Stimulated activated CD8-positive, alpha-beta memory T cell treated with anti-CD3 and anti-CD28 coated beads, Interleukin-2, amount 100 ng/mL, for 48 hours (primary cell): ENCODE measurements at places on chromosomes 3 and 15.

- DNase-seq: no peak
Measured at GRCh38 chr3:102466001-102466400, 31.2 kb downstream of the ZPLD1 start.

- DNase-seq: no peak
Measured at GRCh38 chr3:171936191-171936841, 93.2 kb downstream of the TMEM212 start.

DNA sequence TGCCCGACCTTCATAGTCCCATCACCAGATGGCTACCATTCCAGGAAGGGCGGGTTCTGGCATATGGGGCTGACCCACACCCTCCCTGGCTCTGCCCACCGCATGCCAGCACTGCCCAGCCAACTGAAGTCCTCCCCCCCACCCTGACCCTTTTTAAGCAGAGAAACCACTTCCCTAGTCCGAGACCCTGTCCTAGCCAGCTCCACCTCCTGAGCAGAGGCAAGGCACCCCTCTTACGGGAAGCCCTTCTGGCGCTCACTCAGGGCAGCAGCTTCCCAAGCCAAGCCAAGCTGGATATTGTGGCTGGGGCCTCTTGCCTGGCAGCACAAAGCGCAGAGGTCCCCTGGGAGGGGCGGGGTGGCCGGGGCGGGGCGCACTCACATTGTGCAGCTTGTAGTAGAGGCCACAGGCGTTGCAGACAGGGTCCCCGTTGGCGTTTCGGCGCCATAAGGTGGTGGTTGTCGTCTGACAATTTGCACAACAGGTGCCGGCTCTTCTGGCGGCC is 11.5 kb downstream of the GATA2 start:
- DNase-seq: no peak

- no peak for DNase-seq
Measured at GRCh38 chr15:74962219-74962618, 5.6 kb upstream of the RPP25 start.

DNA sequence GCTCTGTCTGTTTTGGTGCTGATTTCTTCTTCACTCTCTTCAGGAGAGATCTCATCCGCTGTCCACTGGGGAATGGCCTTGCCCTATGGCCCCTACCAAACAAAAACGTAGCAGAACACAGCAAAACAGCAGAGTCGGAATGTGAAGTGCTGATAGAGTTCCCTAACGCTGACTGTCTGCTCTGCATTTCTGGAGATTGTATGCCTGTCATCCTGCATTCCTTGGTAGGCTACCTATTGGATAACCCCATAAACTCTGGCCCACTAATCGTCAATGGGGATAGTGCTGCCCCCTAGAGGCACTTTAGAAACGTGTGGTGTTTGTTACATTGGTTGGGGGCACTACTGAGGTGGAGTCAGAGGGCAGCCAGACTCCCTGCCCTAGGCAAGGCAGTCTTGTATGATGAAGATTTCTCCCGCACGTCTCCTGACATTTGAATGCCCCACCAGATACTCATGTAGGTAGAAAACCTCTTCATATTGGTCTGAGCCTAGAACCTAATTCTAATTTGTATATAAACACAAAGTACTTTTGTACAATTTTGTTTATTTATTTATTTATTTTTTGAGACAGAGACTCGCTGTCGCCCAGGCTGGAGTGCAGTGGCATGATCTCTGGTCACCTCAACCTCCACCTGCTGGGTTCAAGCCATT is 15.6 kb upstream of the MAGEF1 start:
- peak; percentile 13 for DNase-seq

- DNase-seq: no peak
Measured at GRCh38 chr3:462851-463250, 266.3 kb downstream of the CHL1 start.

DNA sequence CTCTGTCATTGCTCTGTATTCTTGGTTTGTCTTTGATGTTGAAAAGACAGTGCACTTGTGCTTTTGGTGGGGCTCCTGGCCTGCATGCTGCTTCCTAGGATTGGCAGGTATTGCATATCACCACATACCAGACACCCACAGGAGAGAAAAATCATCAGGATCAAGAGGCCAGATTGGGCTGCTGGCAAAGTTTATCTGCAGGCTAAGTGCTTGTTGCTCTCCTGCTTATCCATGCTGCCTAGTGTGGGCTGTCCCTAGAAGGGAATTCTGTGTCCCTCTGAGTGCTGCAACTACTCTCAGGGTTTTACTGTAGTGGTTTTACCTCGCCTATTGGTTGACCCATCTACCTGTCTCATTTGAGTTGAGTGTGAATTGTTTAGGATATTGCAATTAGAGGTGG is 833 bp upstream of the SLC22A13 start:
- no peak for DNase-seq

DNA sequence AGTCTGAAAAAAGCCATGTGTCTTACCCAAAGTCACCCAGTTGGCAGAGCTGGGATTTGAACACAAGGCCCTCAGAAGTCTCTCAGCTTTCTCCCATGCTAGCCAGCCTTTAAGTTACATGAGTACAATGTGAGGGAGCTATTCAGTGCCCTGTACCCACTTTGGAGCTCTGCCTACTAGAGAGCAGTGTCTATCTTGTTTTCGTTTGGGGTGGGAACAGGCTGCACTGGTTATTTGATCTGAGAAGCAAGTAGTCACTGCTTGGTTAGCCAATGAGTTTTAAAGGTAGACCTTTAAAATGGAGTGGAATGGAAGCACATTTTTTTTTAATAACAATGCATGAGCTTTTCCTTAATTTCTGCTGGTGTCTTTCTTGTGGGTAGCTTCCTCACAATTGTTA is 231.1 kb upstream of the BHLHE40 start:
- no peak for DNase-seq

GRCh38 chr3:106251160-106251892 is 382.5 kb upstream of the CBLB start:
- DNase-seq: no peak

- no peak for DNase-seq
Measured at GRCh38 chr15:50116477-50116876, 2.6 kb downstream of the ATP8B4 start.

GRCh38 chr15:100765467-100766241 is 114.0 kb upstream of the ALDH1A3 start:
- DNase-seq: no peak

GRCh38 chr3:10357095-10357494 is 36.2 kb upstream of the SEC13 start:
- DNase-seq: no peak

DNA sequence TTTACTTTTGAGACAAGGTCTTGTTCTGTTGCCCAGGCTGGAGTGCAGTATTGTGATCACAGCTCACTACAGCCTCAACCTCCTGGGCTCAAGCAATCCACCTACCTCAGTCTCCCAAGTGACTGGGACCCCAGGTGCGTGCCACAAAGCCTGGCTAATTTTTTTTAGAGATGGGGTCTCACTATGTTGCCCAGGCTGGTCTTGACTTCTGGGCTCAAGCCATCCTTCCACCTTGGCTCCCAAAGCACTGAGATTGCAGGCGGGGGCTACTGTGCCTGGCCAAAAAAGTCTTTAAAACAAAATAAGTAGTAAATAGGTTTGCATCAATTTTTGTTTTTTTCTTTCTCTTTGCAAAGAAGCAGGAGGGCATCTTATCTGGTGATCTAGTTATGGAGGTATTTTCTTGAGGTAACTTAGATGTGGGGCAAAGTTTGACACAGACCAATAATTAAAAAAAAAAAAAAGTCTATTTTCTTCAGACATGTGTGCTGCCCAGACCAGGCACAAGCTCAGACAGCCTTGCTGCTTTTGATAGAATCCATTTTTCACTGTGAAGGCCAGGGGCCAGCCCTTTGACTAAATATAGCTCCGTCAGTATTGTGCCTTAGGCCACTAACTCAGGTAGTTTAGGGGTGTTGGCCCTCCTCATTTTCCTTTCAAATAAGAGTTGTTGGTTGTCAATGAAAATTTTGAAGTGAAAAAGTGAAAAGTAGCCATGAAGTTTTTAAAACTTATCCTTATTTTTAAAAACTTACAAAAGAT is 2.5 kb downstream of the ARL6IP5 start:
- no peak for DNase-seq

DNA sequence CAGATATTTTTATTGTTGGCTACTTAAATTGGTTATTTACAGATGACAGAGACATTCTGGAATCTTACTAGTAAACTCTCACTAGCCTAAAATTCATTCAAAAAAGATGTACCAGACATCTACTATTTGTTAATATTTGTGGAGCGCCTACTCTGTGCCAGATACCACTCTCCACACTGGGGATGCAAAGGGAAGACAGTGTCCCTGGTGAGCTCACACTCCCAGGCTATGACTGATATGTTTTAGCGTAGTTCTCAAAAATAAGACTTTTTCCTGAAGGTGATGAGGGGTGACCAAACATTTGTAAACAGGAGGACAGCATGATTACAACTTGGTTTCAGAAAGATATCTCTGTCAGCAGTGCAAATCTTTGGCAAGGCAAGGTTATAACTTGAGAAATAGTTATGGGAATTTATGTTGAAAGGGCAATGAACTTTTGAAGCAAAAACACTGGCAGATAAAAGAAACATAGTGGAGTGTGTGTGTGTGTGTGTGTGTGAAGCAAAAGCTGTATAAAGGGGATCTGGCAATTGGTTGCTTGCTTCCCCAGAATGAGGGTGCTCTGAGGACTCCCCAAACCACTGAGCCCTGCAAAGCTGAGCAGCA is 51.2 kb downstream of the HACD2 start:
- no peak for DNase-seq

GRCh38 chr3:195058336-195059005 is 212.5 kb downstream of the XXYLT1 start:
- DNase-seq: no peak

- no peak for DNase-seq
Measured at GRCh38 chr15:79682285-79682684, 214.5 kb downstream of the MTHFS start.

- DNase-seq: no peak
Measured at GRCh38 chr15:64599716-64600115, 139.3 kb downstream of the ZNF609 start.

DNA sequence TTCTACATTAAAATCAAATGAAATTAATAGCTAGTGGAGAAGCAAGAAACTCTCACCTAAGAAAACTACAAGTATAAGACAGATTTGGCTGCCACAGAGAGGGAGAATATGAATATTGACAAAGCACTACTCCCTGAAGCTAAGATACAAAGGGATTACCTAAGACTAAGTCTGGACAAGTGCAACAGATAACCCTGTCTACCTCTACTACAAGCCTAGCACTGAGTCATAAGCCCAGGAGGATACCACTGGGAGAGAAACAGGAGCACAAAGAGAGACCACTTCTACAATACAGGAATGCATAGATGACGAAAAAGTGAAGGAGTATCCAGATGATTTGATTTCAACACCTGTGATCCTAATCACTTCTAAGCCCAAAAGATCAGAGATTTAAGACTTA is 10.4 kb downstream of the ATP13A4 start:
- DNase-seq: no peak

GRCh38 chr3:117557464-117558090 is 848.0 kb downstream of the TUSC7 start:
- no peak for DNase-seq

- no peak for DNase-seq
Measured at GRCh38 chr15:55552451-55552850, 35.7 kb downstream of the PYGO1 start.

- no peak for DNase-seq
Measured at GRCh38 chr15:75646944-75647364, 758 bp upstream of the SNX33 start.

- DNase-seq: no peak
Measured at GRCh38 chr3:187481426-187481825, 113.2 kb downstream of the RTP4 start.

DNA sequence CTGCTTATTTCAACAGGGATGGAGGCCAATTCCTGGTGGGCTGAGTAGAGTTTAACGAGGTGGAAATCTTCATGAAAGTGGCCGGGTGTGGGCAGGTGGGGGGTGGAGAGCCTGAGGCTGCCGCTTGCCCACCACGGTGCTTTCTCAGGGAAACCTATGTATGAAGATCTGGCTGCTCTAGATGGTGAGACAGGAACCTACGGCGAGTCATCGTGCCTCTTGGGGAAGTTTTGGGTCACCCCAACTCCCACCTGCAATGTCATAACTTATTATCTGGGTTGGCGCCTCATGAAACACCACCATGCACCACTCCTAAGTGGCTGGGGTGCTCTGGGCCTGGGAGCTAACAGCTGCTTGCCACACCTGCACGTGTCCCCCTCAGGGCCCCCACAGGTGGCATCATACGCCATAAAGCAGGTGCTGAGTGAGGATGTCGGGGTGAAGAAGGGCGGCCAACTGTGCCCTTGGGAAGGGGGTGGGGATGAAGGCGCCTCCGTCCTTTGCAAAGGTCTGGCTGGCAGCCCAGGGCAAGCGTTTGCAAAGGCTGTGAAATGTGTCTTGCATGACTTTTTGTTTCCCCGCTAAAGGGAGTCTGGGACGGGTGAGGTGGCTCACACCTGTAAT is 27.9 kb upstream of the SNRPA1 start:
- DNase-seq: no peak

- DNase-seq: no peak
Measured at GRCh38 chr15:30041868-30042267, 40.9 kb upstream of the GOLGA8J start.

DNA sequence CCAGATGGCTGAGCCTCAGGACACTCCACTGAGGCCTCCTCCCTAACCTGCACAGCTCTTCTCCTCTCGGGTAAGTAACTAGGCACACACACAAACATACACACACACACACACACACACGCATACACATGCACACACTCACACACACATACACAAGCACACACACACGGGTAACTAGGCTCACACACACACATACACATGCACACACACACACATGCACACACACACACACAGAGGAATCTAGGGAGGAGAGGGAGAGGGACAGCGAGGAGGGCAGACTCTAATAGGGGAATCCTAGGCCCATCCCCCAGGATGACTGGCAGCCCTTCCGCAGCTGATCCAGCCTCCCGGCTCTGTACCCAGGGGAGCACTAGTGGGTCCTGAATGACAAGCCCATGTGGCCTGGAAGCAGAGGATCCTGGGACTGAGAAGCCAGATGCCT is 177.4 kb upstream of the LINGO1 start:
- DNase-seq: no peak

- DNase-seq: no peak
Measured at GRCh38 chr3:31307131-31307785, 225.5 kb upstream of the STT3B start.

- no peak for DNase-seq
Measured at GRCh38 chr3:138433892-138434275, 532 bp upstream of the ESYT3 start.

GRCh38 chr3:136546720-136547119 is 205.5 kb downstream of the STAG1 start:
- no peak for DNase-seq

DNA sequence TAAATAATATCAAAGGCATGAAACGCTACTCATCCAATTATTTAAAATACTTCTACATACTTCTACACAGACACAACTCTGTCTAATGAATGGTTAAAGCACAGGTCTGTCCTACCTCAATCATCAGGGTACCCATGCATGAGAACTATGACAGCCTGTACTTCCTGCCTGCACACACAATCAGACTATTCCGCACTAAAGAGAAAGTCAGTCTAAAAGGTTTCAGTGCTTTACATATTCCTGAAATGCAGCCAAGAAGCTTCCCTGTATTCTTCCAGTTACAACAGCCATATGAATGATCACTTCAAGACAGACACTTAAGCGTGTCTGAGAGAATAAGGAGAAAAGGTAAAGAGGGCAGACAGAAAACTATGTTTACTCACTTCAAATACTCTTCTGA is 58.8 kb downstream of the TUBGCP4 start:
- DNase-seq: no peak
